Hippocampal formation (tissue), 2 donors: ENCODE measurements at places on chromosomes 4 and X.

DNA sequence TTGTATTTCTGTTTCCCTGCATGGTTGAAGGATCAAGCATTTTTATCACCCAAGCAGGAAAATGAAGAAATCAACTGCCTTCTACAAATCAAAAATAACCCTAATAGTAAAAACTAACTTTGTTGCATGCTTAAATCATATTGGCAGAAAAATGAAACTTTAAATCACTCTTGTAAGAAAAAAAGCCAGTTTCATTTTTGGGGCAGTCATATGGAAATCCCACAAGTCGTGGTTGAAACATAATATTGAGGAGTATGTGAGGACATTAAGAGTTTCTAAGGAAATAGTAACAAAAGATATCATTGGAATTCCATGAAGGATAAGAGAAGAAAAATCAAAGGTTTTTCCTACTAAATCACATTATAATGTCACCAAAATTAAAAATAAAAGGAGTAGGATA is 8.4 kb downstream of the TEC start:
- DNase-seq, result no peak

- DNase-seq, result no peak
These were observed 48.1 kb downstream of the DCLK2 start for GRCh38 chr4:150126201-150126863.

- DNase-seq, result no peak
These were observed 311.6 kb upstream of the GALNT7 start for GRCh38 chr4:172857026-172857425.

- DNase-seq, result no peak
These were observed 40.7 kb upstream of the GPC3 start for GRCh38 chrX:134025986-134026545.

DNA sequence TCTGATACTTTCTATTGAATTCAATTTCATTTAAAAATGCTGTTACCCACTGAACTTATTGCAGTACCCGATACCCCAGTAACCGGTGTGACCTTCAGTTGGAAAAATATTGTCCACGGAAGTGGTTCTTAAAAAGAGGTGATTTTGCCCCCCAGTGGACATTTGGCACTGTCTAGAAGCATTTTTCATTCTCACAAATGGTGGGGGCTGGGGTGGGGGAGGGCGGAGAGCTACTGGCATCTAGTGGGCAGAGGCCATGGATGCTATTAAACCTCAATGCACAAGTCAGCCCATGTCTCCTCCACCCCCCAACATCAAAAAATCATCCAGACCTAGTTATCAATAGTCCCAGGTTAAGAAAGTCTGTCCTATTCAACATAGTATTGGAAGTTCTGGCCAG is 19.6 kb upstream of the CHM start:
- DNase-seq, result no peak

DNA sequence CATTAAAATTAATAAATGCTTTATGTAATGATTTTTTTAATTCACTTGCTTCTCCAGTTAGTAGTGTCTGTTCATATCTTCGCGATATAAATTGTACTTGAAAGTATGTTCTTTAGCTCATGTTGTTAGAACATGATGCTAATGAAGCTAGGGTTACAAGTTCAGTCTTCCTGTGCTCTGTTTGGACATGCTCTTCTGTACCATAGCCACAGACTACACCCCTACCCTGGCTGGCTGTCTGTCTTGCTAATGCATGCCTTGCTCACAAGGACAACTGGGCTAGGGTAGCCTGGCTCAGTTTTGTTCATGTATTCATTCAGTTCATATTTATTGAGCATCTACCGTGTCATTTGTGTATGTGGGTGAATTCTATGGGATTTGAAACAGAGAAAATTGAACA is 50.8 kb upstream of the MTMR1 start:
- DNase-seq, result no peak

GRCh38 chr4:106238820-106239420 is 77.1 kb downstream of the TBCK start:
- DNase-seq, result no peak

GRCh38 chr4:110503270-110504083 is 27.5 kb downstream of the ENPEP start:
- no peak for DNase-seq

- DNase-seq, result no peak
These were observed 25.0 kb downstream of the TACC3 start for GRCh38 chr4:1746265-1746691.

GRCh38 chrX:38192007-38192810 is 28.5 kb downstream of the SRPX start:
- peak; percentile 8 for DNase-seq

GRCh38 chr4:119932277-119932676 is 134.4 kb downstream of the MAD2L1 start:
- no peak for DNase-seq

GRCh38 chr4:113447769-113448168 is 313.8 kb downstream of the CAMK2D start:
- DNase-seq, result no peak

- DNase-seq, result no peak
These were observed 82.4 kb upstream of the PACRGL start for GRCh38 chr4:20617678-20618396.

- DNase-seq, result no peak
These were observed 2.4 kb downstream of the MAGEA12 start for GRCh38 chrX:152735860-152736511.

GRCh38 chr4:152278505-152279233 is 257.2 kb downstream of the FBXW7 start:
- no peak for DNase-seq

DNA sequence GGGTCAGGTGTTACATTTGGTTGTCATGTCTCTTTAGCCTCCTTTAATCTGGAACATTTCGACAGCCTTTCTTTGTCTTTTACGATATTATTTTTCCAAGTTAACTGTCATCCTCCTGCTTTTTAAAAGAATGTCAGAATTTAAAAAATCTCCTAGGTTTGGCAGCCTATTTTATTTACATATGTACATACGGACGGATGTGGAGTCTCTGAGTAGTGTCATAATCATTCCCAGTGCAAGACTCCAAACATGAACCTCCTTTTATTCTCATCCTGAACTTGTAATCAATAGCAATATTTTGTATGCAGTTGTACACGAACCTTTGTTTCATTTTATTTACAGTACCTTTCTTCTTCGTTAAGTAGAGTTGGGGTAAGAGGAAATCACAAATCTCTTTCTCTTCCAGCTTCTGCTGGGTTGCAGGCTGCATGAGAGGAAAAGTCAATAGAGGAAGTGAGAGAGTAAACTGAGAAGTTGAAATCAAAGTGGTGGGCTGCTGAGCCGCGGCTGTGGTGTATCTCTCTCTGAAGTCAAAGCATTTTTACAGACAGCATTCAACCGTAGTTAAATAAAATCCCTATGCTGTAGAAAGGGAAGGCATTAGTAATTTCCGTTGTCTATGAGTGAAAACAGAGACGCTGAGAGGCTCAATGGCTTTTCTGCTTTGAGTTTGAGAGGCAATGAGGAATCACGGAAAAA is 53.9 kb upstream of the RPS6KA3 start:
- peak; percentile 24 for DNase-seq

GRCh38 chr4:110250023-110250387 is 51.6 kb upstream of the ELOVL6 start:
- DNase-seq, result no peak

GRCh38 chr4:37815591-37815990 is 10.9 kb upstream of the PGM2 start:
- DNase-seq, result no peak

DNA sequence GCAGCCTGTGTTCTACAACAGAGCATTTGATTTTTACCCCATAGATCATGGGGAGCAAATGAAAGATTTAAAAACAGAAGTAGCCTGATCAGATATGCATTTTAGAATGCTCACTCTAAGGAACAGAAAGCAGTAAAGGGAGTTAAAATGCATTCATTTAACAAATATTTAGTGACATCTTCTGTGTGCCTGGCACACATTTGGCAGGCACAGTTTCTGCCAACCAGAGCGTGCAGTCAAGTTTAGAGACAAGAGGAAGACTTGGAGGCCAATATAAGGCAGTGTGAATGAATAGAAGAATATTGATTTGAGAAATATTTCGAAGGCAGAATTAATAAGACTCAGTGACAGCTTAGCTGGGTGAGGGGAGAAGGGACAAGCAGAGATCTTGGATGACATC is 210.1 kb downstream of the KDR start:
- DNase-seq, result no peak

GRCh38 chrX:74535408-74536151 is 78.8 kb downstream of the RLIM start:
- peak; percentile 46 for DNase-seq

DNA sequence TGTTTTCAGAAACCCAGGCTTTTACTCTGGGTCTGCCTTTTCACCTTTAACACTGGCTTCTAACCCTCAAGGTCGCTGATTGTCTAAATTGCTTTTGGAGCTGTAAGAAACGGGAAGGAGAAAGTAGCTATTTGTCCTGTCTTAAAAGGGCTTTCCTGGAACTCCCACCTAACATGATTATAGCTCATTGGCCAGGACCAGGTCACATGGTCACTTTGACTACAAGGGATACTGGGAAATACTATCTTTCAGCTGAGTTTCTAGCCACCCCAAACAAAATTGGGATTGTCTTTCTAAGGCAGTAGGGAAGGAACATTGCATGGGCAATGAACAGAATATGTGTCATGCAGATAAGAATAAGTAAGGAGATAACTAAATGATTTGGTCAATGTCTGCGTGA is 106.7 kb upstream of the ARHGAP24 start:
- DNase-seq, result no peak

DNA sequence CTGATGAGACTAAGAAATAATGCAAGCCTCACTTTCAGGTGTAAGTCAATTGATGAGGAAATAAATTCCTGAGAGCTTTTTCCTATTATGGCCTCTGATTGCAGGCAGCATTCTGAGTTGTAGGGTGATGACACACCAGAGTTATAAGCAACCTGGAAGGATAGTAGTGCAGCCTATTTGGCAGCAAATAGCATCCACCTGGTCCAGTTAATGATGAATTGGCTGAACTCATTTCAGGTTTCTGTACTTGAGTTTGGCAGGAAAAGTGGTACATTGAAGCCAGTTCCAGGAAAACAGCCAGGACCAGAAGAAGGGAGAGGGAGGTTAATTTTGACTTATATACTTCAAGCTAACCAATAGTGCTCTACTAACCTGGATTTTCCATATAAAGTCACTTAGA is 316.8 kb downstream of the NAF1 start:
- no peak for DNase-seq

DNA sequence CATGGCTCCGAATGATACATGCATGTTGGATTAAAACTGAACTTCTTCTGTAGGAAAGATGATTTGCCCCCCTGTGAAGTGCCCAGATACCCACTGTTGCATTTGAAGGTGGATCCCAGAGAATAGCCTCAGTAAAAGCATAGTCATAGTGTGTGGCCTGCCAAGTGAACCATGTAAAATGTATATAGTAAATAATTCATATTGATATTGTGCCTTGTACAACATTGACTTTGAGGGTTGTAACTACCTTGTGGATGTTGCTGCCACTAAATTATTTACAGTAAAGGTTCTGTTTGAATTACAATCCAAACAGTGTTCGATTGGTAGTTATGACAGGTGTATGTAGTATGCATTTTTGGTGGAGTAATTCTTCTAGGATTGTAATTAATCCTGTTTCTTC is 19.2 kb downstream of the TMEM131L start:
- no peak for DNase-seq

GRCh38 chrX:119880076-119880475 is 8.4 kb downstream of the NDUFA1 start:
- DNase-seq, result no peak

DNA sequence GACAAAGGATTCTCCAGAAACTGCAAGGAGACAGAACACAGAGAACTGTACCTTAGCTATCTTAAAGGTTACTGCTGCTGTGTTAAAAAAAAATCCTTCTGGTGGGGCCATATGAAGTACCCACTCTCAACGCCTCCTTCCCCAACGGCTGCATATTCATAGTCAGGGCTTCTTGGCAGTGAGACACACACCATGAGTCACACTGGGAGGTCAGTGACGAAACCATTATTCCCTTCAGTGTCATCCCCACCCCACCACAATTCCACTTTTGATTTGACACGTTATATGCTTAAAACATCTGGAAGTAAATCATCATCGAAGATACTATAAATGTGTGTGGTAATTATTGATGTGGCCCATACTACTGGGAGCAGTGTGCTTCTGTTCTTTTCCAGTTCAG is 271.5 kb downstream of the LDB2 start:
- DNase-seq, result peak; percentile 35

DNA sequence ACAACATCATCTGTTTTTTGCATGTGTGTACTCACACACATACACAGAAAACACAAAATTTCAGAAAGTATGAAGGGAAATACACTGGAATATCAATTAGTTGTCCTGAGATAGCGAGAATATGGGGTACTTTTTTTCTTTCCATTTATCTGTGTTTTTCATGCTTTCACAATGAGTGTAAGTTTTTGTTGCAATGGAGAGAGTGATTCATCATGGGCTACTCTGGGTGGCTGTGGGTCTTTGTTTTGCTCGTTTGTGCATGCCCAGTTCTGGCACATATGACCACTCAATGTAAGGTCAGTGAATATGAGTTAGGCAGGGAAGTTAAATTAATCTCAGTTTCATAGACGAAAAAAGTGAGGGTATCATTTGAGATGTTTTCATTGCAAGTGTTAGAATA is 26.9 kb downstream of the XK start:
- DNase-seq, result no peak

DNA sequence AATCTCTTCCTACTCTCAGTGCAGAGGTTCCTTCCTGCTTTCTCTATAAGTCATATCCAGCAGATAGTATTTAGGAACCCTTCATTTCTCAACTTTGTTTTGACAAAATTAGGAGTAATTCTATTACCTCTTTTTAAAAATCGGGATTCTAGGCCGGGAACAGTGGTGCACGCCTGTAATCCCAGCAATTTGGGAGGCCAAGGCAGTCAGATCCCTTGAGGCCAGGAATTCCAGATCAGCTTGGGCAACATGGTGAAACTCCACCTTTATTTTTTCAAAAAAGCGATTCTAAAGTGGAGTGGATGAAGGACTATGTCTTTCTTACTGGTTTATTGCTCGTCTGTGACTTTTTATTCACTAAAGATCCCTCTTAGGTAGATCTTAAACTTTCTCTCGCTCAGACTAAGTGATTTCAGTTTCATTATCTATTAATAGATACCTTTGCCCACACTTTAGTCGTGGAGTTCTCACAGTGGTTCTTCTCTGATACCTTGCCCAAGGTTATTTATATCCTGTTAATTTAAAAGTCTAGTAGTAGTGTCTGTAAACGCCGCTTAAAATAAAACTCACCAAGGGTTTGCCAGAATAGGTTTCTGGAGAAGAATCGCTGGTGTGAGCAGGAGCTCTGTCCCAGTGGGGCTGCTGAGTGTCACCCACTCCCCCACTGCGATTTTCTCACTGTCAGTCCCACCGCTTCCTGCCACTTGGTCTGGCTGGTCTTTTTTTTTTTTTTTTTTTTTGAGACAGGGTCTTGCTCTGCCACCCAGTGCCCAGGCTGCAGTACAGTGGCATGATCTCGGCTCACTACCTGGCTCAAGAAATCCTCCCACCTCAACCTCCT is 27.0 kb upstream of the TMEM131L start:
- DNase-seq, result no peak
